ENCODE measurements at places on chromosomes 5 and 9.
A peak's percentile ranks its signal among the peaks of the same experiment; 100 is the strongest.

GRCh38 chr9:128631636-128632035 is 25.0 kb downstream of the DYNC2I2 start:
- DNase-seq: no peak

- DNase-seq: no peak
Observed at GRCh38 chr5:151204051-151204450, 19.8 kb downstream of the CCDC69 start.

GRCh38 chr9:122948313-122948712 is 7.5 kb downstream of the RABGAP1 start:
- DNase-seq: no peak

GRCh38 chr9:22147813-22148527 is 138.9 kb upstream of the CDKN2B start:
- no peak for DNase-seq

GRCh38 chr9:120416781-120417427 is 163.1 kb downstream of the CDK5RAP2 start:
- DNase-seq: no peak

DNA sequence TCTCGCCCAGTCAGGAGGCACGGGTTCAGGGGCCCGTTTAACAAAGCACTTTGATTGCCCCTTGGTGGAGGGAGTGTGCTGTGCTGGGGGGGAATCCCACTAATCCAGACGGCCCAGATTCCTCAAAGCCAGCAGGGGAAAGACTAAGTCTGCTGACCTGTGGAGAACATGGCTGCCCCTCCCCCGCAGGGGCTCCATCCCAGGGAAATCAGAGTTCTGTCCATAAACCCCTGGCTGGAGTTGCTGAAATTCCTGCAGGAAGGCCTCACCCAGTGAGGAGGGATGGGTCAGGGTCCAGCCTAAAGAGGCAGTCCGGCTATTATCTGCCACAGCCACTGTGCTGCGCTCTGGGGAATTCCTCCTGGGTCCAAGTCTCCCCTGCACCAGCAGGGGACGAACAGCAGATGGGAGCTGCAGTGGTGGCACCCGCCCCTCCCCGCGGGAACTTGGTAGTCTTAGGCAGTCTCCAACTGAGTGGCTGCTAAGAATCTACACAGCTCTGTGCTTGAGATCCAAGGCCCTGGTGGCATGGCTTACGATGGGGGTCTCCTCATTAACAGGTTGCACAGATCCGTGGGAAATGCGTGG is 174.0 kb upstream of the DAB2 start:
- DNase-seq: no peak

DNA sequence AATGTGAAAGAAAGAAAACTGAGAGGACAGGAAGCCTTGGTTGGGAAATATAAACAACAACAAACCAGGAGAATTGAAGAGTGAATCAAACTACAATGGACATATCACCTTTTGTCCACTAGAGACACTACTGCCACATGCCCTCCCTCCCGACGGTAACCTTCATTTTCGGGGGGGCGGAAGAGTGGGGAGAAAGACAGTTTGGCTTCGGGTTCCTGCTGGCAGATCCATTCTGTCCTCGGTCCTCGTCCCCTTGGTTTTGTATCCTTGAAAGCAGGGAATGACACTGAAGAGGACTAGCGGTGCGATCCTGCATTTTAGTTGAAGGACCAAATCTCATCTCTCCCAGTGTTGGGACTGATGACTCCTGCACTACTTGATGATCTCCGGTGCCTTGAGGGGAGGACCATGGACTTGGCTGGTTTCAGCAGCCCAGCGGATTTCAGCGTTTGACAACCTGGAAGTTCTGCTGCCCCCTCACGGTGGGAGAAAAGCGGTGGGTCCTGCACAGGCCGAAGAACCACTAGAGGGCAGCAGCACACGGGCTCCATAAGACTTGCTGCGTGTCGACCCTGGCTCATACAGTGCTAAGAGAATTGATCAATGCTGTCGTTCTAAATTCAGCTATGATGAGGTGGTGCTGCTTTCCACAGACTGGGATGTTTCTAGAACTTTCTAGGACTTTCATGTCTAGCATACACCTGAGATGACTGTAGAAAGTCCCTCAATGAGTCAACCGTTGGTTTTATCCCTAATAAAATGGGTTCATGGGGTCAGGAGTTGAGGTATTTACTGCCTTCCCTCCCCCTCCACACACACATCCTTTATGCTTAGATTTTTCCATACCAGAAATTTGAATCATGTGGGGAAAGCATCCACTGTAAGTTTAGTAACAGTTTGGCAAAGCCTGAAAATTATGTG is 15.1 kb upstream of the ZNF131 start:
- peak; percentile 81 for DNase-seq

DNA sequence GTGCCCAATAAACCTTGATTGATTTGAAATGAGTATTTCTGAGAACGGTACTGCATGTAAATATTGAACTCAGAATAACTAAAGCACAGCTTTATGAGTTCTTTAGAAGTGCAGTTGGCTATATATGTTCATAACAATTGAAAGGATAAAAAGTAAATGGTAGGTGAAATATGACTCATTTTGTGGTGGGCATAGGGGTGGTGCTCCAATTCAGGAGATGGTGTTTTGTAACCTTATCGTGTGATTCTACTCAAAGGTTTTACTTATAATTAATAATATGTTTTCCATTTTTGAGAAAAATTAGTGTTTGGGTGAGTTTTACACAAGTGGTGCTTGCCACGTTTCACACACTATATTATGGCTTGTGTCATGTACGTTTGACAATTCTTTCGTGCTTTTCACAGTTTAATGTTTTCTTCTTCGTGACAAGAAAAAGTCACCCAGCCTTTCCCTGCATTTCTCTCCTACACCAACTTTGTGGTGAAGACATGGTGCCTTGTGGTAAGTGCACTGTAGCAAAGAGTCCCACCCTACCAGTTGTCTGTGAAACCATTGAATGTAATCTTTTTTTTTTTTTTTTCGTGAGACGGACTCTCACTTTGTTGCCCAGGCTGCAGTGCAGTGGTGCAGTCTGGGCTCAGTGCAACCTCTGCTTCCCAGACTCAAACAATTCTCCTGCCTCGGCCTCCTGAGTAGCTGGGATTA is 492.5 kb upstream of the SGCD start:
- no peak for DNase-seq

GRCh38 chr5:167754501-167755021 is 536.9 kb upstream of the WWC1 start:
- DNase-seq: no peak

DNA sequence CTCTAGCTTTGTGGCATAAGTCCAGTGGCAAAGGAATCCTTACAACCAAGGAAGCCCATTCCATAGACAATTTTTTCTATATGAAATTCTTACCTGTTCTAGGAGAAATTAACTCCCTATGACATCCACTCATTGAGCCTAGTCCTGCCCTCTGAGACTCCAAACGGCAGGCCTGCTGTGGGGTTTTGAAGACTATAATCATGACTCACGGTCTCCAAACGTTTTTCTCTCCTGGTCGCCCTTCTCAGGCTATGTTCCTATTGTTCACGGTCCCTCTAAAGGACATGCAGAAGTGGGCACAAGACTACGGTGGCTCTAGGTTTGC is 611 bp downstream of the EXOSC3 start:
- no peak for DNase-seq

DNA sequence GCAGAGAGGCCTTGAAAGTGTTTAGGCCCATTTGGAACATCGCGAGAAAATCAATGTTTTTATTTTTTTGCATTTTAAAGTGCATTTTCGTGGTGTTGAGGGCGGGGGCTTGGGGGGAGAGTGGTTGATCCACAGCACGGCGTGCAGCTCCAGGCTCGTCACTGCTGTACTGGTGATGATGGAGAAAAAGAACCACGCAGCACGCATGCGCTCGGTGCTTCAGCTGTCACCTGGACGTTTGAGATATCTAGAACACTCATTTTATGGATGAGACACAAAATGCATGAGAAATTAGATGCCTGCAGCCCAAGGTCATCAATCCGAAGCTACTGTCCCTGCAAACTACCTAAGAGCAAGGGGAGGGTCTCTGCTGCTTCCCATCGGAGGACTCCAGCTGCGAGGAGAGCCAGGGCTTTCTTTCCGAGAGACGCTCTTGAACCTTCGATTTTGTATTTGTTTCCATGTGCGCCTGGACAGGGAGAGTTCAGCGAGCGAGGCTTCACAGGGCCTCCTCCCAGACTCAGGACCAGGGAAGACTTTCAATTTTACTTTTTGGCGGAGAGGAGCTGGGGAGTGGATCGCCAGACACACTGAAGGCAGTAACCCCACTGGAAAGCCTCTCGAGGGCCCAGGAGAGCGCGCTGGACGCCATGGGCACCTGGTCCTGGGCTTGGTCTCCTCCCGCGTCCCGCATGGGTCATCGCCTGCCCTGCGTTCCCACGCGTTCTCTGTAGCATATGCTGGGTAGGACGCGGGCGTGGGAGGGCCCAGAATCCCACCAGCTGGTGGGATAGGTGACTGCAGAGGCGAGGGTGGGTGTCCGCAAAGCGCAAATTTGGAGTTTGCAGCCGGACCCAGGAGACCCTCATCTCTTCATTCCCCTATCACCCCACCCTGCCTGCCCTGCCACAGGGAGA is 2.5 kb downstream of the DMRT2 start:
- DNase-seq: no peak

DNA sequence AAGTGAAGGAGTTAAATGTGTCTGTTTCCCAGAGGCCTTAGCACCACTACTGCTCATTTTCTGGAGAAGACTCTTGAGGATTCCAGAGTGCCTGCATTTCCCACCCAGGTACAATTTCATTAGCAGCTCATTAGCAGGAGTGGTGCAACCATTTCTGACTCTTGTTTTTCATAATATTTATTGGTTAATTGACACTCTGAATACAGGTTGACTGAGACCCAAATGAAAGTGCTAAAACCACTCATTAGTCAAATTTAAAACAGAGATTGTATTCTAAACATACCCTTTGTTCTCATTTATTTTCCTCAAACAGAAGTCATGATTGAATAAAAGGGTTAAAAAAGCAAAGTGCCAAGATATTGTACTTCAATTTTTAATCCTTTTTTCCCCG is 134.5 kb downstream of the SIL1 start:
- no peak for DNase-seq

DNA sequence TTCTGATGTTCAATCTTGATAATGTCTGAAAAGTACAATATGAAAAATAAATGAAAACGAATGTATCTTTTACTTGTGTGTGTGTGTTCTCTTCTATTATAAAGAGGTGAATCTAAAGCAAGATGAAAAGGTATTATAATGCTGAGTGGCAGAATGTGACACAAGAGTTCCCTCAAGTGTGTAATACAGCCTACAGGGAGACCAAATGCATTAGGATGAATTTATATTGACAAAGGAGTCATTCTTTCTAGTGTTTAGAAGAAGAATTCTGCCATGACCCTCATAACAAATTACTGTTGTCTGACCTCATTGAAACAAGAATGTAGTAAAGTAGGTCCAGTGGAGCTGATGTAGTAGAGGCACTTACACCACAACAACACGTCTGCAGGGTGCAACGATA is 1119.0 kb upstream of the CDH10 start:
- DNase-seq: no peak

GRCh38 chr5:134178096-134178419 is 1.3 kb upstream of the SKP1 start:
- DNase-seq: no peak

DNA sequence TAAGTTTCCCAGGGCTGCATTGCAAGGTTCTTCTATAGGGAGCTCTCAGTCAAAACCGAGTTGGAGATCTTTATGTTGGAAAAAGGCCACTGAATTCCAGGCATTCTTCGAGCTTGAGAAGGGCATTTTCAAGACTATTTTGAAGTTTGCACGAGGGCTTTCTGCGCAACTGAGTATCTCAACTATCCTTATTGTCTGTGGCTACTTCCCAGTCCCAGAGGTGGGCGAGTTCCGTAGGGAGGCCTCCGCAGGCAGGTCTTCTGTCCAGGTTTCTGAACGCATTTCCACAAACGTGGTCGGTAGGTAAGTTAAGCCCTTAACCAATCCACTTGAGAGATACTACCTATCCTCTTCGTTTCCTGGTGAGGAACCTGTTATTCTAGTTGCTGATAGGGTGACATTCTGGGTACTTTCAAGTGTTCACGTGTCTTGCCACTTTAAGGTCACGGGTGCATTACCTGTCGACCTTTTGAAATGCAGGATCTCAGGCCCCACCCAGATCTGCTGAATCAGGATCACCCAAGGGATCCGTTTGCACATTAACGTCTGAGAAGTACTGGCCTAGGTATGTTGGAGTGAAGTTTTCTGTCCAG is 51.4 kb upstream of the TJP2 start:
- DNase-seq: no peak

DNA sequence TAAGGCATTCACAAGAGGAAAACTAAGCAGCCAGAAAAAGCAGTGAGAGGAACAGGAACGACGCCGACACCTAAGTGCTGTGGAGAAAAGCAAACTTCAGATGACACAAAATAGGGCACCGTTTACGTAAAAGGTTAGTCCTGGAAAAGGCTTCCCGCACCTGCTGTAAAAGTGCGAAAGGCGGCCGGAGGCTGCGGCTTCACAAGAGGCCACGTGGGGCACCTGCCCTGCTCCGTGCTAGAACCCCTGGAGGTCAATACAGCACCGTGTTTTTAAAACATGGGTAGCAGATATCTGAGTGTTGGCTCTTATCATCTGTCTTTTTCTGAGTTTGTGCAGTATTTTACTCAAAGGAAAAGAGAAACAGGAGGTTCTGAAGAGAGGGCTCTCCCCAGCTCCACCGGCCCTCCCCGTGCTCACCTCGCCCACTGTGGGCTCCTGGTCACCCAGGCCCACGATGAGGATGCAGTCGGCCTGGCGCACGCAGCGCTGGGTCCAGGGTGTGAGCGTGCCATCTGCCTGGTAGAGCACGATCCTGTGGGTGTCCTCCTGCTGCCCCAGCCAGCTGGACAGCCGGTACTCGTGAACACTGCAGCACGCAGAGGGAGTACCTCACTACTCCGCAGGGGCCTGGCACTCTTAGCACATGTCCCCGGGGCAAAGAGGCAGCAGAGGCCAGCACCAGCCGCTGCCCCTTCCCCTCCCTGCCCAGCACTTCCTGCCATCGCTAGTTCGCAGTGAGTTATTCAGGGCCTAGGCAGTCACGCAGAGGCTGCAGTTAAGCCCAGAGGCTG is 21.0 kb upstream of the NSMF start:
- DNase-seq: no peak

- DNase-seq: no peak
Observed at GRCh38 chr5:1156033-1156753, 44.3 kb upstream of the SLC12A7 start.

GRCh38 chr5:155052532-155052931 is 39.0 kb downstream of the KIF4B start:
- DNase-seq: no peak

- DNase-seq: no peak
Observed at GRCh38 chr9:89701221-89701798, 96.5 kb downstream of the GADD45G start.

GRCh38 chr5:170336065-170336464 is 38.5 kb upstream of the LCP2 start:
- no peak for DNase-seq

DNA sequence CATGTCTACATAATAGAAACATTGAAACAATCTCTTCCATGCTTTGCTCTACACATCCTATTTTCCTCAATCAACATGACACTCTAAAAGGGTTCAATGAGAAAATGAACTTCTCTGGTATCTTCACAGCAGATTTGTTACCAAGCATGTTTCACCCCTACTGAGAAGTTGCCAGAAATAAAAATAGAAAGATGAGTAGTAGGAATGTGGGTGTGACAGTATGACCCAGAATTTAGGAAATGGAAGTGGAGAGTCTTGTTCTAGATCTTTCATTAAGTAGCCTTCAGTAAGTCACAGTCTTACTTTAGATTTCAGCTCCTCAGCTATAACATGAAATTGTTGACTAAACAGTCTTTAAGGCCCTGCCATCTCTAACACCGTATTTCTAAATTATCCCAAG is 581.8 kb downstream of the EFNA5 start:
- no peak for DNase-seq
